Kidney epithelial cell (primary cell): ENCODE measurements at places on chromosomes 16 and 17. TPM values are rescaled to one million over a fixed set of nuclear protein-coding genes. Genes with fewer than 3 reads are reported as not detected.

The GUCY2D gene
- 0.07 TPM in 1 of 2 replicates, not detected in the other for total RNA-seq

The AKAP1 gene
- 28.6 and 32.6 TPM in 2 replicates for total RNA-seq

The CD300E gene
- not detected in 2 replicates for total RNA-seq

The CDH8 gene
- 0.34 and 0.92 TPM in 2 replicates for total RNA-seq

The METTL2A gene
- 23.7 and 32.9 TPM in 2 replicates for total RNA-seq

The CDH3 gene
- 173 and 201 TPM in 2 replicates for total RNA-seq
